Breast epithelium (tissue), 4 donors: ENCODE measurements at places on chromosomes 16 and 17. TPM values are rescaled to one million over a fixed set of nuclear protein-coding genes. Genes with fewer than 3 reads are reported as not detected.

UBN1 gene
- 29.1 TPM for total RNA-seq

TNFRSF17 gene
- 0.44 TPM for total RNA-seq

TPSAB1 gene
- total RNA-seq: 5.9 TPM

GNAO1 gene
- total RNA-seq: 0.98 TPM

ASPA gene
- 0.98 TPM for total RNA-seq

NHLRC4 gene
- total RNA-seq: 1.9 TPM

MYH2 gene
- not detected for total RNA-seq

C16orf92 gene
- not detected for total RNA-seq

FNDC8 gene
- not detected for total RNA-seq

HSF5 gene
- 0.32 TPM for total RNA-seq

CTF1 gene
- total RNA-seq: 2.6 TPM
